Activated naive CD4-positive, alpha-beta T cell treated with Interleukin-2 at 50 U/mL for 16 hours (primary cell): ENCODE measurements at places on chromosomes 2 and 18.

DNA sequence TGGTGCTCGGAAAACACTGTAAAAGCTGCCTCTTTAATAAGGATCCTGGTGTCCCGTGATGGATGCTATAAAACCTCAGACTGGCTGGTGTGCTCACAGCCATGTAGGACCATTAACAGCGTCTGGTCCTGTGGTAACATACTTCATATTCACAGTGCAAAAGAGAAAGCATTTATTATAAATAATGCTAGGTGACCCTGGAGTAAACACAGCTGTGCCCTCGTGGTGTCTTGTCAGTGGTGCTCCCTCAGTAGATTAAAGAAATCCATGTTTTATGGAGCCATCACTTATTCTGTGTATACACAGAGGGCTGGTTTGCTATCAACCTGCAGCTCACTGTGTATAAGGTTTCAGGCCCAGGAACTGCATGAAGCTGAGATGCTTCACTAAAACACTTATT is 106.9 kb downstream of the CDK15 start:
- no peak for DNase-seq

DNA sequence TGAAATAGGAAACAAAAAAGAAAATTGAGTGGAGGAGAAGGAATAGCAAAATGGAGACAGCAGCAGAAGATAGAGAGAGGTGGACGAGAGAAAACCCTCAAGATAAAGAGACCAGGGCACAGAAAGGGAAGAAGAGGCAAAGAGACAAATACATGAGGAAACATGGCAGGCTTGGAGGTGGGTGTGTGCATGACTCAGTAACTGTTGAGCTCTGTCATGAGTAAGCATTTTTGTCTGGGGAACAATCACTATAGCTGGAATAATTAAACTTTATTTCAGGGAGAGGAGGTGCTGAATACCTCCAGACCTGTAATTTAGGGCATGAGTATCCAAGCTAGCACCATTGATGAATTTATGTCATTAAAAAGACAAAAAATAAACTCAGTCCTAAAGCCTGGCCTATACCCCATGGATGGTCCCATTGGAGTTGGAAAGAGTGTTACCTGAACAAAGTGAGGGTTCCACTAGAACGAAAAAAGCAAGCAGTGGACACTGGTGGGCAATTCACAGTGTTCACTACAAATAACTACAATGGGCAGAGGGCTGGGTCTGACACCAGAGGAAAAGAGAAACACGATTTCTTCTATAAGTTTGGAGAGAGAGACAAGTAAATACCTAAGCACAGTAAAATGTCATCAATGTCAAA is 145.5 kb downstream of the ADCYAP1 start:
- DNase-seq, result no peak

- DNase-seq, result no peak
Observed at GRCh38 chr2:80073134-80073561, 231.4 kb downstream of the LRRTM1 start.

- no peak for DNase-seq
Observed at GRCh38 chr2:106039634-106040315, 154.3 kb downstream of the UXS1 start.

GRCh38 chr18:3675994-3676393 is 226.0 kb downstream of the TGIF1 start:
- DNase-seq, result no peak
